ENCODE measurements at places on chromosomes 7 and 10. TPM values are rescaled to one million over a fixed set of nuclear protein-coding genes. Genes with fewer than 3 reads are reported as not detected.
A peak's percentile ranks its signal among the peaks of the same experiment; 100 is the strongest.

- no peaks in the 10 kb centered on the region for H3K4me1 ChIP-seq
- DNase-seq = no peak
- H3K4me3 ChIP-seq = no peak overlapping the region
- H3K36me3 ChIP-seq = no peaks in the 10 kb centered on the region
- H3K27me3 ChIP-seq = no peaks in the 10 kb centered on the region
These were observed 112.6 kb downstream of the AMPH start for GRCh38 chr7:38518541-38518940.

DNA sequence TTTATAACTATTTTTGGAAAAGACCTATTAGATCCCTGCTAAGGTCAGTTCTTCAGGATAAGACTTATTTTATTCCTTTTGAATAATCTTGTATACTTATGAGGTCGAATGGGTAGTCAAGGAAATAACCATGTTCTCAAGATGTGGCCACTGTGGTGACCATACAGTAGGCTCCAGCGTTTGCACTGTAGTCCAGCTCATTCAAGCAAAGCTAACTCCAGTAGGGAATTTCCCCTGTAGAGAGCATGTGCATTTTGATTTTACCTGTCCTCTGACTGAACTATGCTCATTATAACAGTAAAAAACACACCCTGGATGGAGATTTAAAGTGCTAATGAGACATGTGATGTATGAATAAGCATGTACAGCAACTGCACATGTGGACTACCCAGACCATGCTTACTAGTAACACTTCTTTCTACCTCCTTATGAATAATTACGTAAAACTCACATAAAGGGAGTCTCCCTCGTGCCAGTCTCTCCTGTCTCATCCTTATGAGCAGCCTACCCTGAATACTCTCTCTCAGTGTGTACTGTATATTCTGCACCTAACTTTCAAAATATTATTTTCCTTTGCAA, 32.4 kb upstream of the SEMA3E start:
- no peak overlapping the region for H3K27ac ChIP-seq
- H3K36me3 ChIP-seq = no peaks in the 10 kb centered on the region
- no peaks in the 10 kb centered on the region for H3K27me3 ChIP-seq
- H3K4me1 ChIP-seq = no peaks in the 10 kb centered on the region

Gene C10orf53
- total RNA-seq = not detected

Gene RBM48
- total RNA-seq = 14.5 TPM

Gene FAM180A
- not detected for total RNA-seq

- H3K4me3 ChIP-seq = no peak overlapping the region
- no peaks in the 10 kb centered on the region for H3K36me3 ChIP-seq
- H3K27me3 ChIP-seq = peaks cover 7% of the 10 kb centered on the region
- no peaks in the 10 kb centered on the region for H3K4me1 ChIP-seq
- DNase-seq = no peak
These were observed 141.8 kb downstream of the CTTNBP2 start for GRCh38 chr7:117731455-117731854.

Gene CREB5
- total RNA-seq = not detected

DNA sequence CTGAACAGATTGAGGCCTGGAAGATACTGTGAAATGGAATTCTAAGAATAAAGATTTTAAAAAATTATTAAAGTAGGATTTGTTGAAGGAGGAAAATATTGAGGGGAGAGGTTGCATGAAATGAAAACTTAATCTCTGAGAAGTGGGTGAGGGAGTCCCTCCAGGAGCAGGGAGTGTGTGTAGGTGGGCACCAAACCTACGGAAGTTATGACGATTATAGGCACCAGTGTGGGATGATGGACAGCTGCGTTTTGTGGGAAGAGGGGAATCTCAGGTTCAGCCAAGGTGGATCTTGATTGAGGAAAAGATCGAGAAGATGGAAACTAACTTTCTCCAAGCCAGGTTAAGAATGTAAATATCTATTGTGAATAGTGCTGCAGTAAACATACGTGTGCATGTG, 246.4 kb downstream of the CCDC3 start:
- no peak overlapping the region for H3K27ac ChIP-seq
- no peak for DNase-seq
- no peaks in the 10 kb centered on the region for H3K27me3 ChIP-seq
- no peak overlapping the region for H3K4me3 ChIP-seq

- no peaks in the 10 kb centered on the region for H3K4me1 ChIP-seq
- DNase-seq = no peak
- H3K27ac ChIP-seq = no peak overlapping the region
These were observed 45.6 kb upstream of the SGCE start for GRCh38 chr7:94701555-94701973.

DNA sequence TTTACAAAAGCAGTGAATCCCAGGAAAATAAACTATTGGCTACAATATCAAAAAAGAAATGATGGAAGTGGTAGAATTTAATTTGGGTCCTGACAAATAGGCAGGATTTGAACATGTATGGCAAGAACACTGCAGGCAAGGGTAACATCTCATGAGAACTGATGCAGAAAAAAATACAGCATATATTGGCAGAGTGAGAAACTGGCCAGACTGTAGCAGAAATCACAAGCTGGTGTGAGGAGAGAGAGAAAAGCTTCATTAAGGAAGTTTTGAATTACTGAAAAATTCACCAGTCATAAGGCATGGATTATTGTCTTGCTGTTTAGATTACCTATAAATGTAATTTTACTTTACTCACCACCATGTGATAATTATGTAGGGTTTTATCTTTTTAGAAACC, 77.4 kb downstream of the ZEB1 start:
- H3K4me3 ChIP-seq = no peak overlapping the region
- no peak overlapping the region for H3K27ac ChIP-seq
- peaks cover 19% of the 10 kb centered on the region for H3K36me3 ChIP-seq
- peaks cover 5% of the 10 kb centered on the region for H3K4me1 ChIP-seq
- no peaks in the 10 kb centered on the region for H3K27me3 ChIP-seq
- DNase-seq = no peak

Gene CELF2
- total RNA-seq = 182 TPM

DNA sequence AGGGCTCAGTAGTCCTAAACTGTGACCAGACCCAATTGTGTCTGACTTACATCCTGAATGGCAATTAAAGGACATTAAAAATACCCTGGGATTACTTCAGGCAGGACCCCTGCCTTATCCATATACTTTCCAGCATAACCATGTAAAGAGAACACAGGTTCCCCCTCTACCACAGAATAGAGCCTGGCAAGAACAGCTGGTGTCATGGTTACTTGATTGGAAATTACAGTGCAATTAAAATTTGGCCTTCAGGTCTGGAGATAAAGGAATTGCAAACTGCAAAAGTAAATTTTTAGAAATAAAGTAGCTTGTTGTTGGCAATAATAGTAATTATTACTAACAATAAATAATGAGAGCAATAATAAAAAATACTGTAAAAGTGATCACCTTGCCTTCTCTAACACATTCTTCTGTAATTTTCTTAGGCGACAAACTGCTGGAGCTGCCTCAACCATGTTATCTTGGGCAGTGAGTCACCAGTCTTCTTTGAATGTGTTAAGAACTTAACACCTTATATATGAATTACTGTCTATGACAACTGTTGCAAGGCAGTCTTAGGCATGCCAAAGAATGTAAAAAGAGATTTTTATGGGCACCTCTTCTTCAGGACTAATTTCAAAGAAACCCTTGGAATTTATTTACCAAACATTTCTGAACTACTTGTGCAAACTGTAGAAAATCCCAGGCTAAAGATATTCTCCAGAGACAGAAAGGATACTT, 53.7 kb downstream of the HIBADH start:
- H3K36me3 ChIP-seq = no peaks in the 10 kb centered on the region
- H3K4me1 ChIP-seq = peaks cover 4% of the 10 kb centered on the region
- H3K4me3 ChIP-seq = no peak overlapping the region
- DNase-seq = no peak
- no peak overlapping the region for H3K27ac ChIP-seq
- no peaks in the 10 kb centered on the region for H3K27me3 ChIP-seq

- no peaks in the 10 kb centered on the region for H3K27me3 ChIP-seq
- H3K36me3 ChIP-seq = peaks cover 44% of the 10 kb centered on the region
- peaks cover 48% of the 10 kb centered on the region for H3K4me1 ChIP-seq
- H3K27ac ChIP-seq = no peak overlapping the region
These were observed 11.8 kb upstream of the ASCC1 start for GRCh38 chr10:72227826-72228225.

DNA sequence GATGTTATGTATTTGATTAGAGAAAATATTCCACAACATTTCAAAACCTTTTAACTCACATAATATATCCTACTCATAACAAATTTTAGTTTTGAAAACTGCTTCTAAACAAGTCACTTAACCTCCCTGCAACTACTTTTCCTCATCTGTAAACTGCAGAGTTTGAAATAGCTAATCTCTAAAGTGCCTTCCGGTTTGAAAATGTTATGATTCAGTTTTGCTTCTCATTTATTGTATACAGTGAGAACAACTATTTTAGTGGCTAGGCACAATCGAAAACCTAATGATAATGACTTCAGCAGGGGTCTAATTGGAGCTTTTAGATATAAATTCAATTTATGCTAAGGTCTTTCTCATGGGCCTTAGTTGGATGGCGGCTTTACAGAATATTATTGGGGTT, 30.7 kb upstream of the TEX47 start:
- H3K4me1 ChIP-seq = no peaks in the 10 kb centered on the region
- no peak for DNase-seq
- H3K4me3 ChIP-seq = no peak overlapping the region
- H3K27ac ChIP-seq = no peak overlapping the region
- H3K27me3 ChIP-seq = no peaks in the 10 kb centered on the region

Gene ADARB2
- 0.63 TPM for total RNA-seq

DNA sequence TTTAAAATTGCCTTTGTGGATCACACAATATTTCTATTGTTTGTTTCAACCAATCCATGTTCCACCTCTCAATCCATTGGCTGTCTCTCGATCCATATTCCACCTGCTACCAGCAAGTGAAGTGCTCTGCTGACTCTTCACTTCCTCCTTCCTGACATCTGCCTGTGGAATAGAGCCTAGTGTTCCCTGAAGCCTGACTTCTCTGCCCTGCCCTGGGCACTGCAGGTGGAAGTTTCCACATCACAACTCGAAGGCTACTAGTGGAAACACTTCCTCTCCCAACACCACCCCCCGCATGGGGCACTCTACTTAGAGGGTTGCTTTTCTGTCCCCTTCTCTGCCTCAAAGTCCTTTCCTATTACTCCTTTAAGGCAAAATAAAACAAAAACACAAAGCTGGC, 563.8 kb upstream of the IGFBP3 start:
- no peak overlapping the region for H3K4me3 ChIP-seq
- H3K27ac ChIP-seq = no peak overlapping the region
- DNase-seq = no peak
- H3K4me1 ChIP-seq = no peaks in the 10 kb centered on the region
- H3K27me3 ChIP-seq = no peaks in the 10 kb centered on the region

- H3K36me3 ChIP-seq = no peaks in the 10 kb centered on the region
- no peak for DNase-seq
- H3K4me1 ChIP-seq = peaks cover 4% of the 10 kb centered on the region
- no peak overlapping the region for H3K27ac ChIP-seq
These were observed 219.2 kb upstream of the ZNF32 start for GRCh38 chr10:43867667-43868565.

- H3K27me3 ChIP-seq = no peaks in the 10 kb centered on the region
- peaks cover 2% of the 10 kb centered on the region for H3K4me1 ChIP-seq
- no peak overlapping the region for H3K4me3 ChIP-seq
- H3K36me3 ChIP-seq = peaks cover 13% of the 10 kb centered on the region
- no peak overlapping the region for H3K27ac ChIP-seq
These were observed 23.8 kb upstream of the GSDME start for GRCh38 chr7:24781106-24781505.

Gene SPDYE1
- total RNA-seq = not detected

DNA sequence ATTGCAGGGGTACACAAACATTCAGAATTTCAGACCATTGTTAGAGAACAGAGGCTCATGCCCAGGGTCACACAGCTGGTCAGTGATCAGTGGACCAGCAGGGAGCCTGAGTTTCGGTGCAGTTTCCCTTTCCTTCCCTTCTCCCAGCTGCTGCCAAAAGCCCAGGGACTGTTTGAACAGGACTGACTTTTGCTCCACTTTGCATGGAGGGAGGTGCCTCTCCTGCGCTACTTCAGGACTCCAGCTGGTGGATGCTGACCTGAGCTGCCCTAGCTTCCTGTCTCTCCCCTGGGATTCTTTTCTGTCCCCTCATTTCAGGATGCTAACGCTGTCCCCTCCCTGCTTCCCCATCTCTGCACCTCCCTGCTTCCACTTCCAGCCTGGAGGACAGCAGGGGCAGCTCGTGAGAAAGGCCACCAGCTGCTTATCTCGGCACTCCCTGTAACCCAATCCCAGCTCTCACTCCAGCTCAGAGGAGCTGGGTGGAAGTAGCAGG, 14.5 kb downstream of the SH2D4B start:
- H3K27ac ChIP-seq = no peak overlapping the region
- H3K4me3 ChIP-seq = no peak overlapping the region
- DNase-seq = peak; percentile 4
- H3K36me3 ChIP-seq = no peaks in the 10 kb centered on the region

- peaks cover 34% of the 10 kb centered on the region for H3K4me1 ChIP-seq
- peak overlapping the region; percentile 97 for H3K27ac ChIP-seq
- no peaks in the 10 kb centered on the region for H3K27me3 ChIP-seq
- DNase-seq = no peak
- peak overlapping the region; percentile 99 for H3K4me3 ChIP-seq
- peaks cover 26% of the 10 kb centered on the region for H3K36me3 ChIP-seq
These were observed 973 bp downstream of the ATAD1 start for GRCh38 chr10:87816898-87817608.

Gene DNAJC1
- 21.4 TPM for total RNA-seq

- H3K4me3 ChIP-seq = no peak overlapping the region
- H3K36me3 ChIP-seq = peaks cover 44% of the 10 kb centered on the region
- peaks cover 18% of the 10 kb centered on the region for H3K4me1 ChIP-seq
- H3K27ac ChIP-seq = no peak overlapping the region
- no peaks in the 10 kb centered on the region for H3K27me3 ChIP-seq
- no peak for DNase-seq
These were observed 1.5 kb upstream of the SAP25 start for GRCh38 chr7:100575206-100575631.

DNA sequence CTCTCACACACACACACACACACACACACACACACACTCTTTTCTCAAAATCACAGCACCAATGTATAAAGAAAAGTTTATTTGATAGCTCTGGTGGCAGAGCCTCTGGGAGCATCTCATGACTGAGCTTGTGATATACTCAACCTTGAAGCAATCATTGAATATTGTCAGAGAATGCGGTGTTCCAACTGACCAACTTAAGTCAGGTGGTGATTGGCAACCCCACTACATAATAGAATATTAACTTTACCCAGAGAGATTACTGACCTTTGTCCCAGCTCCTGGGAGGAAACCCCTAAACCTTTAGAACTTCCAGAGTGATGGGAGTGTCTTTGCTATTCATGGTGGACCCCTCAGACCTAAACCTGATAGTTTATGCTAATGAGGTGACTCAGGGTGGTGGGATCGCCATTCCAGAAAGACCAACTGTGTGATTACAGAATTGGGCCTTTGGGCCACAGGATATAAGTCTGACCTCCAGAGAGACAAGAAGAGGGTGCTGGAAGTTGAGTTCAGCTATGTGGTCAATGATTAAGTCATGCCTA, 143.1 kb downstream of the OTUD1 start:
- H3K36me3 ChIP-seq = no peaks in the 10 kb centered on the region
- DNase-seq = no peak
- no peak overlapping the region for H3K27ac ChIP-seq

DNA sequence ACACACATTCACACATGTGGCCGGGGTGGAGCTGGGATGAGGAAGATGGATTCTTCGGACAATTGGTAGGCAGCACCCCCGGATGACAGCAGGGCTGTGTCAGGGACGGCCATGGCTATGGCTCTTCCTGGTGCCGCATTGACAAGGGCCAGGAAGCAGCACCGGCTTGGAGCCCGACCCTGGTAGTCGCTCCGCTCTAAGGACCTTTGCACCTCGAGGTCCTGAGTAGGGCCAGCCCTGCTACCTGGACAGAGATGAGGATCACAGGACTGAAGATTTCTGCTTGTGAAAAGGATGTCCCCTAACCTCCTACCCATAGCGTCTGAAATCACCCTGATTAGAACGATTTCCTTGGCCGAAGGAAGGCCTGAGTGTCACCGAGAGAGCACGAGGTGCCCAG, 134.1 kb downstream of the ADARB2 start:
- H3K4me1 ChIP-seq = no peaks in the 10 kb centered on the region
- no peak for DNase-seq
- H3K4me3 ChIP-seq = no peak overlapping the region
- H3K27ac ChIP-seq = no peak overlapping the region
- no peaks in the 10 kb centered on the region for H3K36me3 ChIP-seq

Measured in activated CD8-positive, alpha-beta T cell treated with anti-CD3 and anti-CD28 coated beads, Interleukin-2, amount 10 ng/mL, durations not matched to agents 7 days and 5 days (primary cell).